Activated T-cell treated with anti-CD3 and anti-CD28 coated beads, Interleukin-2, amount 50 U/mL, for 48 hours (primary cell): ENCODE measurements at places on chromosomes 12 and 14.

DNA sequence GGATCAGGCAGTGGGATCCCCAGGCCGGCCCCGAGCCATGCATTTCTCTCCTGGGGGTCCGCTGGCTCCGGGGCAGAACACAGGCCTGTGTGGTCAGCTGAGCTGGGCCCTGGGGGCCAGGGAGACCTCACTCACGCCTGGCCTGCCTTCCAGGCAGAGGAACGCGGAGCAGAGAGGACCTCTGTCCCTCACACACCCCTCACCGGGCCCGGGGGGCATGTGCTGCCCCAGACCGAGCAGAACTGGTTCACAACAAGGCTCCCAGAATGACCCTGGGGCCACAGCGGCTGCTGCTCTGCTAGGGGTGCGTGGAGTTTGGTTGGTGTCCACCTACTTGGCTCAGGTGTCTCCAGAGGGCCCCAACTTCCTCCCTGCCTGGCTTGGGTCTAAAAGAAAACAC is 33.0 kb upstream of the RFLNA start:
- DNase-seq: no peak

DNA sequence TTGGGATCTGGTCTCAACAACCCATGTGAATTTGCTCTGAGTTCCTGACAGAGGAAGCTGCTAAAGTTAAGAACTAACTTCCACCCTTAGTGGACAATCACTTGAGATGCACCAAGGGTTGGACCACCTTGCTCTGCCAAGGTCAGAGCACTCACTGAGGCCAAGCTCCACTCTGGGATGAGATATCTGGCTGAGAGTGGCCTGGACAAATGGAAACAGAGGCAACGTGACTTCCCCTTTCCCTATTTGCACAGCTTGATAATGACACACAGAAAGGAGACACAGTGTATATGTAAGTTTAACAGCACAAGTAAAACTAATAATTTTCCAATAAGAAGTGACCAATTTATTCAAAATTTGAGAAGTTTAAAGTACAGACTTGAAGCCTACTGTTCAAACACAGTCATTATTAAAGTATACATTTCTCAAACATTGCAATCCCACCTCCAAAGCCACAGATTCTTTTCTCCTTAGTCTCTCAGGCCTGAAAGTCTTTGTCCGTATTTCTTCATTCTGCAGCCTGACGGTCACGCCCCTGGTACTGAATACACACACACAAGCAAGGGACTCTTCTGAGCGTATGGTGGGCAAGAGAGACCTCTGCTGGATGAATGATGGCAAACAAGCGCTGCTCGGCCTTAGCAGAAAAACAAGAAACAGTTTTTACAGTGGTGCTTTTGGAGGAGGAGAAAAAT is 28.6 kb downstream of the TMEM30B start:
- DNase-seq: peak; percentile 71

DNA sequence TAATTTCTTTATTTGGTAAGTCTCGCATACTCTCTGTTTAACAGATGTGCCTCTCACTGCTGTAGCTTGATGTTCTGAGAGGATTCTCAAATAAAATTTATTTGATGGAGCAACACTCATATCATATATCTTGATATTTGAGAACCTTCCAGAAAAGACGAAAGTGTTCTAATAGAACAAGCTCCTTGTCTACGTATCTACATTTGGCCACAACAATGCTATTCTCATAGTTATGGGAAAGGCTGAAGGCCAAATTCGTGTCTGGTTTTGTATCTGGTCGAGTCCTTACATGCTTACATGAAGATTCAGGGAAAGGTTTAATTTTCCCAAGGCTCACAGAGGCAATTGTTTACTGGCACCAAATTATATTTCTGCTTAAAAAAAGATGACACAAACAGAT is 186.7 kb upstream of the SLC38A2 start:
- DNase-seq: no peak

- no peak for DNase-seq
These were observed 94.1 kb upstream of the TMPO start for GRCh38 chr12:98421316-98421715.

GRCh38 chr12:3142386-3142785 is 65.2 kb downstream of the TSPAN9 start:
- DNase-seq: no peak

GRCh38 chr12:50050410-50051098 is 6.8 kb upstream of the ASIC1 start:
- no peak for DNase-seq

DNA sequence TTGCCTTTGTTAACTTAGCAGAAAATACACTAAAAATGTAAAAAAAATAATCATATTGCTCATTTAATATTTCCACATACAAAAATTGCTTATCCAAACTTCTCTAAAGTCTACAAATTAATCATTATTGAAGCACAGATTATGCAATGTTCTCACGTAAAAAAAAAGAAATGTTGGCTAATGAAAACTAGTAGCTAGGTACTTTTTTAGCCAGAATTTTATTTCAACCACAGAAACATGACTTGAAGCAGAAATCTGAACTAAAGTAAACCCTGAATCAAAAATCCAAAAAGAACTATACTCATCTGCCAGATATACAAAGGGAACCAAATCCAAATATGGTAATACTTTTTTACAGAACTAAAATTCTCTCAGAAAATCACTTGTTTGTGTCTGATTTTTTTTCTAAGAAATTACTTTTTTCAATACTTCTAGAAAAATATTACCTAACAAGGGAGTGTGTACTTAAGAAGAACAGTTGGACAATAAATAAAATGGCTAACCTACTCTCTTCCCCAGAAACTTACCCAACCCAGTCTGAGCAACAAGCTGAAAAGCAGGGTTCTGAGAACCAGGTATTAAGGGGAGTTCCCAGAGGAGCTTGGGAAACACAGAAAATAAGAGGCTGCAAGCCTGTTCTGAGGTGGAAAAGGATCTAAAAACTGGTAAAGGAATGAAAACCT is 78.4 kb upstream of the RAP1B start:
- no peak for DNase-seq

- no peak for DNase-seq
These were observed 10.9 kb upstream of the GSC start for GRCh38 chr14:94780536-94781399.
